Foreskin fibroblast (primary cell): ENCODE measurements at places on chromosomes 3 and 15.

DNA sequence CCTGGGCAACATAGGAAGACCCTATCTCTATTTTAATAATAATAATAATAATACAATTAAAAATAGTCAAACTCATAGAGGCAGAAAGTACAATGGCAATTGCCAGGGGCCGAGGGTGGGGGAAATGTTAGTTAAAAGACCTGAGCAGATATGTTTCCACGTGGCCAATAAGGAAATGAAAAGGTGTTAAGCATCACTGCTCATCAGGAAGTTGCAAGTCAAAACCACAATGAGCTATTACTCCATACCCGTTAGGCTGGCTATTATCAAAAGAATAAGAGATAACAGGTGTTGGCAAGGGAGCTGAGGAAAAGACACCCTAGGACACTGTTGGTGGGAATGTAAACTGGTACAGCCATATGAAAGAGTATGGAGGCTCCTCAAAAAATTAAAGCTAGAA lies 60.4 kb upstream of the PRSS50 start:
- no peak for DNase-seq

GRCh38 chr3:170532573-170532972 lies 53.3 kb downstream of the SLC7A14 start:
- DNase-seq: no peak

DNA sequence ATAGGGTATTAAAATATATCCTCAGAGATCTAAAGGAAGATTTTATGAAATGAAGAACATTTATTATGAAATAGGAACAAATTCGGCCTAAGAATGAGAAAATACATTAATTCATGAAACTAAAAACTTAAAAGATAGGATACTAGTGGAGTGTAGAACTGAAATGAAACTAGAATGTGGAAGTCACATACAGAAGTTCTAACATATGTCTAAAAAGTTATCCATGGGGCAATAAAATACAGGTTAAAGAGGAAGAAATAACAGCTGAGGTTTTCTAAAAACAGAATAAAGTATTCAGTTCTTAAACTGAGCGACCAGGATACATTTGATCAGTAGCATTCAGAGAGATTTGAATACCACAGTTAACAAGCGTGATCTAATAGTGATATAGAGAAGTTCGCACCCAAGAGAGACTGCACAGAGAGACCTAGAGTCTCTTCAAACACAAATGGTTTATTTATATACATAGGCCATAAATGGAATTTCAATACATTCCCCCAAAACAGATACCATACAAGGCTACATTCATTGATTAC lies 85.9 kb downstream of the FEZF2 start:
- no peak for DNase-seq

DNA sequence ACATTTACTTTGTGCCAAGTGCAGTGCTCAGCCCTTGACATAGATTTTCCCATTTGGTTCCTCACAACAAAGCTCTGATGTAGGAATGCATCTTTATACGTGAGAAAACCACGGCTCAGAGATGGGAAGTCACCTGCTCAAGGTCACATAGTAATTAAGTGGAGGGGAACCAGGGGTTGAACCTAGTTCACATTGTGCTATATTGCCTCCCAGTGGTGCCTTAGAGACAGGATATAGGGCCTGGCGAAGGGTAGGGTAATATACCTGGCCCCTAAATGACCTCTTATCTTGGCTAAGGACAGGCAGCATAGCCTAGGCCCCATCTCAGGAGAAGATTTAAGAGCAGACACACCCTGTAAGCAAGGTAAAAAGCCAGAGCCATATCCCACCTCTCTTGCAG lies 71.5 kb downstream of the FOXP1 start:
- DNase-seq: no peak

GRCh38 chr15:70088455-70088854 lies 9.3 kb downstream of the TLE3 start:
- DNase-seq: peak; percentile 23

- DNase-seq: no peak
These were observed 40.7 kb downstream of the RAB6B start for GRCh38 chr3:133855002-133855370.

DNA sequence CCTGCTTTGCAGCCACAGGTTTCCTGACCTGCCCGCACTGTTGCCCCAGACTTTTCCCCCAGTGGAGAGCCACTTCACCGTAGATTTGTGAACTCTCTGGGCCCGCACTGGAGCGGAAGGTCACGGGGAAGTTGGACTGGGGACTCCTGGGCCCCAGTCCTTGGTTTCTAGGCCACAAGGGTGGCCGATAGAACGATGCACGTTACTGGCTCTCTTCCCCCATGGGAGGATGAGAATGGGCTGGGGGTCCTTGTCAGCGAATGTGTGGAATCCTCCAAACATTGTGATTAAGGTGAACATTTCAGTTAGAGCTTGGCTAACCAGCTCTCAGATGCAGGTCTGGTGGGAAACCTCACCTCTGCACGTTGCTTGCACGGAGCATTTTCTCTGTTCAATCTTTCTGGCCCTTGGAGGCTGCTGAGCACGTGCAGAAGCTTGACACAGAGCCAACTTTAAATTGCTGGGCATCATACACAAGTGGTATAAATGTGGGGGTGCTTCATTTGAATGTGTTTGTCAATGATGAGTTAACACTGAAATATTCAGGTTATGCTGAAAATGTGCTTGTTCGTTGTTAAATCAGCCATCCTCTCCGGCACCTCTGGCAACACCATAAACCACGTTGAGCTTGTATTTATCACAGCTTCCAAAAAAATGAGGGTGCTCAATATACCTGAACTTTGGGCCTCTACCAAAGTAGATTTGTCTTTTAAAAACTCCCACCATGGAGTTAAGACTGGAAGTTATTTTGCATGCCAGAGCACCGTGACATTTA lies 976 bp downstream of the DIS3L start:
- DNase-seq: peak; percentile 80

- DNase-seq: no peak
These were observed 186.3 kb upstream of the ATP11B start for GRCh38 chr3:182606905-182607504.

DNA sequence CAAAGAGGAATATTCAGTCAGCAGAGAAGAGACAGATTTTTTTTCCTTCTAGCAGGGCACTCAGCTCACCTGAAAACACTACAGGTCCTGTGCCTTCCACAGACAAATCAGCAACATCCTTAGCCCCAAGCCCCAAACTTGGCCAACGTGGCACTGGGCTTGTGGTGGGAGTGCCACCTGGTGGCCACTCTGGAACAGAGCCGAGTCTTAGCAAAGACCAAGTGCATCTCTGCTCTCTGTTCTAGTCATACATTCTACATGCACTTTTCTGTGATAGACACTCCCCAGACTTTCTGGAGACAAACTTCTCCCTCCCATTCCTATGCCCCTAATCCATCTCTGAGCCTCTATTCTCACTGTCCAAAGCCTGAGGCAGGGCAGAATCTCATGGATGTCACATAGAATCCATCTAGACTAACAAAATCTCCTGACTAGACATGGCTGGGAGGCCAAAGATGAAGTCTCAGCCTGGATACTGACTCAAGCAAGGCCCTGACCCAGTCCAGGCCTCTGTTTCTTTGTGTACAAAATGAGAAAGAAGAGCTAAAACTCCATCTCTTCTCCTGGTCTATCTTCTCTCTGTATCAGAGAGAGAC lies 5.1 kb upstream of the SEMA7A start:
- peak; percentile 72 for DNase-seq

GRCh38 chr15:36595611-36596010 lies 16.2 kb downstream of the CDIN1 start:
- no peak for DNase-seq

DNA sequence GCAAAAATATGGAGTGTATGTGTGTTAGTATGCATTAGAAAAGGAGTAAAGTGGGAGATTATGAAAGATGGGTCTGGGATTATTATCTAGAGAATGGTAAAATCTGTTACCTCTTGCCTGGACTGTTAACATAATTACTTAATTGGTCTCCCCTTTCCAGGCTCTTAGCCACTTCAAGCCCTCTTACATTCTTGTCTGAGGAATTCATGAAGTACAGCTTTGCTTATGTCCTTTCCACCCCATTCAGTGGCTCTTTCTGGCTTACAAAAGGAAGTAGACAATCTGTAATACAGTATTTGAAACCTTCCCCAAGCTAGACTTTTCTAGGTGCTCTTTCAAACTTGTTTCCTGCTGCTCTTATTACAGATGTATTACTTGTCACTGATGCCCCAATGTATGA lies 129.8 kb downstream of the MBNL1 start:
- peak; percentile 28 for DNase-seq

- DNase-seq: no peak
These were observed 7.0 kb downstream of the RTP3 start for GRCh38 chr3:46504789-46505188.

GRCh38 chr3:196604548-196604947 lies 34.9 kb upstream of the NRROS start:
- DNase-seq: no peak

GRCh38 chr3:55620351-55621025 lies 133.4 kb upstream of the WNT5A start:
- DNase-seq: no peak

GRCh38 chr15:43516185-43516584 lies 1.2 kb upstream of the MAP1A start:
- DNase-seq: peak; percentile 81

DNA sequence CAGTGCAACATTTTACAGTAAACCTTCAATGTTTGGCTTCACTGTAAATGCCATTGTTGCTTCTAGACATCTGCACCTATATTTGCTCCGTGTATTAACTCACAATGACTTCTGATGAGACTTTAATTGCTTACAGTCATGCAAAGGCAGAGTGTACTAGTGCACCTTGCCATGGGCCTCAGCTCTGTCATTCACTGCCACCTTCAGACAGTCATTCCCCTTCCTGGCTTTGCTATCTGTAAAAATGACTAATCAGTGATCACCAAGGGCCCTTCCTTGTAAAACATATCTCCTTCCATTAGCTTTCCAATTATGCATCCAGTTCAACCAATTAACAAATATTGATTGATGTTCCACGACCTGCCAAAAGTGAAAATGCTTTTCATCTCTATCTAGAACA lies 120.3 kb downstream of the ARRDC4 start:
- DNase-seq: no peak

GRCh38 chr3:160312014-160312624 lies 86.9 kb downstream of the C3orf80 start:
- no peak for DNase-seq

DNA sequence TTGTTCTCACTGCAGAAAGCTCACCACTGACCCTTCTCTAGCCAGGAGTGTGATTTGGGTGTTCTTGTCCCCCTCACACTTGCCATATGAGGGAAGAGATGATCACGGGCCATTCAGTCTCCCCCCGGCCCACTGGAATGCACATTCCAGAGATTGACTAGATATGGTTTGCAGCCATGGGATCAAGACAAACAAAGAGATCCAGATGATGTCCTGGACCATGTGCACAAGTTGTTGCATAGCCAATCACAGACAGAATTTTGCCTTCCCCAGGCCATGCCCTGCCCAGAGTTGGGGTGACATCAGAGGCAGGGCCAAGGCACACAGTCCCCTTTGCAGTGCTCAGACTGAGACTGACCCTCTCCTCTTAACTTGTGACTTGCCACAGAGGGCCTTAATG lies 14.8 kb downstream of the MUC13 start:
- no peak for DNase-seq

- DNase-seq: no peak
These were observed 196.0 kb downstream of the LPP start for GRCh38 chr3:188349933-188350332.

DNA sequence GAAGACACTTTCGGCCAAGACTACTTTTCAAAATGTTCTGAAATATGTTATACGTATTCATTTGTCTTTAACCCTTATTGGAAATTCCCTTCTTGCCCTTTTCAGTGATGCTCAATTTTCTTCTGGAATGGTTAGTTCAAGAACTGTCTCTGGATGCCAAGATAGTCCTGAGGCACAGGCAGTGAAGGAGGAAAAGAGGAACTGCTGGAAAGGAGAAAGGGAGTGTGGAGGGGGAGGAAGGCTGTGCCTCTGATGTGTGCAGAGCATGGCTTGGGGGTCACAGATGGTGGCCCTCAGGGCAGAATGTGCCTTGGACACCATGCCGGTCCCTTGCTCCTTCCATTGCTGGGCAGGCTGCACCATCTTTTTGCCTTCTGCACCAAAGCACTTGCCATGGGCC lies 73.7 kb downstream of the CEP63 start:
- DNase-seq: no peak
